ENCODE measurements at places on chromosomes 11 and 22.

DNA sequence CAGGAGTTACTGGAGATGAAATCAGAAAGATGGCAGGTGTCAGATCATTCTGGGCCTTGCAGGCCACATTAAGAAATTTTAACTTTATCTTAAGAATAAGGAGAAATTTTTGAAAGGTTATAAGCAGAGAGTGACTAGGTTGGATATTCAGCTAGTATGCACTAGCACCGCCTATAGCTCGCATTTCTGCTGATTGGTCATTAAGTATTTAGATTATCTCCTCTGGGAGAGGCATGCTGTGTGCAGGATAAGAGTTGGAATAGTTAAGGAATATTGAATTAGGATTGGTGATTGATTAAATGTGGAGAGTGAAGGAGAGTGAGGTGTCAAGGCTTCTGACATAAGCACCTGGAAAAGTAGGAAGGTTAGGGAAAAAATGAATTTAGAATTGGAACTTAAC is 100.6 kb downstream of the STIM1 start:
- DNase-seq, result no peak

DNA sequence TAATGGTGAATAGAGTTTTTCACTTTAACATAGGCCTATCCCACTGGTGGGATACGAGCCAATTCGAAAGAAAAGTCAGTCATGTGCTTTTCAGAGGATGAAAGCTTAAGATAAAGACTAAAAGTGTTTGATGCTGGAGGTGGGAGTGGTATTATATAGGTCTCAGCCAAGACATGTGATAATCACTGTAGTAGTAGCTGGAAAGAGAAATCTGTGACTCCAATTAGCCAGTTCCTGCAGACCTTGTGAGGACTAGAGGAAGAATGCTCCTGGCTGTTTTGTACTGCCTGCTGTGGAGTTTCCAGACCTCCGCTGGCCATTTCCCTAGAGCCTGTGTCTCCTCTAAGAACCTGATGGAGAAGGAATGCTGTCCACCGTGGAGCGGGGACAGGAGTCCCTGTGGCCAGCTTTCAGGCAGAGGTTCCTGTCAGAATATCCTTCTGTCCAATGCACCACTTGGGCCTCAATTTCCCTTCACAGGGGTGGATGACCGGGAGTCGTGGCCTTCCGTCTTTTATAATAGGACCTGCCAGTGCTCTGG is at the start of gene TYR:
Gene TYR (plus strand): TSS at position 185 of the 541 bp plus-strand sequence. CDS start 79 bp downstream, at position 264.
- no peak for DNase-seq

DNA sequence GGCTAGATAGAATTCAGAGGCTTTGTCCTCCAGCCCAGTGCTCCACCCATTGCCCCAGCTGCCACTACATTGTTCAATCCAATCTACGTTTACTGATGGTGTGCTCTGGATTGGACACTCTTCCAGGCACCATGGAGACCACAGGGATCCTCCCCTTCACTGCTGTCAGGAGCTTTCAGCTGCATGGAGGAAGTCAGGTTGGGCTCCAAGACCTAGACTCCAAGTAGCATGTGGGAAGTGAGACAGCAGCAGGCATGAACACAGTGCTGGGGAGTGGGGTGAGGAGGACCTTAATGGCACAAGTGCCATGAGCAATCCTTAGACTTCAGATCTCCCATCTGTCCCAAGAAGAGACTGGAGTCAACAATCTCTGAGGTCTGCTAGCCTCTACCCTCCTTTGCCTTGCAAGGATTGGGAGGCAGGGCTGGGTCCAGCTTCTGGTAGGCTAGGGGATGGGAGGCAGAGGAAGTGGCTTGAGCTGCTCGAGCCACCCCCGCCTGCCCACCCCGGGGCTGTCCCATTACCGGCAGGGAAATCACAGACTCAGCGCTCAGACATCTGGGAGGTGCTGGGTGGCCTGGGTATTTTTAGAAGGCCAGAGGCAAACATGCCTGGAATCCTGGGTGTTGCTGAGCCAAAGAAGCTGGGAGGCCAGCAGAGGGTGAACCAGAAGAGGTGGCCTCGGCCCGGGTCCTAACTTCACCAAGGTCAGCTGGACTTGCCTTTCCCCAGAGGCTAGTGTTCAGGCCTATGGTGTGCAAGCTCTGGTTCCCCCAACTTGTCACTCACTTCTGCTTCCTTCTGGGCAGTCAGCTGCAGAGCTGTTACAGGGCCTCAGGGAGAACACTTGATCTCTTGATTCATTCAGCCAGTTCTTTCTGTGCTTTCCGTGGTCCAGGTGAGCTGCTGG is 15.2 kb upstream of the FCHSD2 start:
- DNase-seq, result no peak

DNA sequence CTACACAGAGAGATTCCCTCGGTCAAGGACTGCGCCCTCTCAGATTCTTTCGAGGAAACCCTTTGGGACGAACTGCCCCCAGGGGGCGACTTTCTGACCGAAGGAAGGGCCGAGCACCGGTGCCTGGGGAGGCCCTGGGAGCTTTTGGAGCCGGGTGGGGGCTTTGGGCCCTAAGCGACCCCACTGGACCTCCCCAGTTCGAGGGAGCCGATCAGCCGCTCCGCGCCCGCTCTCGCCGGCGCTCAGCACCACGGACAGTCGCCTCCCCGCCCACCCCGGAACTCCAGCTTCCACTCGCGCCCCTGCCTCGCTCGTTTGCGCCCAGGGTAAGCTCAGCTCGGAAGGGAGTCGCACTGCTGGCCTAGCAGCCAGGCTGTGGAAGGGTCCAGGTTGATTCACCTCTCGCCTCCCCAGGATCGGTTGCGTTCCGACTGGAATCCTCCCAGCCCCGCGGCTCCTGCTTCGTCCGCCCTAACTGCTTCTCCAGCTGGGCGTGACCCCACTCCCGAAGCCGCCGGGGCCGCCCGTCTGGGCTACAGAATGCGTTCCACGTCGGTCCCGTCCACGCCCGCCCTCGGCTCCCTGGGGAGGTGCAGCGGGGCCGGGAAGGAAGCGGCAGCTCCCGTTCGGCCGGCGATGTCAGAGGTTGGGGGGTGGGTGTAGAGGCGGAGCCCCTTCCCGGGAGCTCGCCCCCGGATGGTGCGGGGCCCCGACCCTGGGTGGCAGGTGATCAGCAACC is 428 bp downstream of the SCN3B start:
- no peak for DNase-seq

GRCh38 chr22:45564349-45565030 is 61.8 kb downstream of the FBLN1 start:
- no peak for DNase-seq

- peak; percentile 21 for DNase-seq
Measured at GRCh38 chr22:40728731-40729189, 49.5 kb downstream of the MCHR1 start.

GRCh38 chr11:47148903-47149531 is 27.7 kb downstream of the ARFGAP2 start:
- DNase-seq, result no peak

DNA sequence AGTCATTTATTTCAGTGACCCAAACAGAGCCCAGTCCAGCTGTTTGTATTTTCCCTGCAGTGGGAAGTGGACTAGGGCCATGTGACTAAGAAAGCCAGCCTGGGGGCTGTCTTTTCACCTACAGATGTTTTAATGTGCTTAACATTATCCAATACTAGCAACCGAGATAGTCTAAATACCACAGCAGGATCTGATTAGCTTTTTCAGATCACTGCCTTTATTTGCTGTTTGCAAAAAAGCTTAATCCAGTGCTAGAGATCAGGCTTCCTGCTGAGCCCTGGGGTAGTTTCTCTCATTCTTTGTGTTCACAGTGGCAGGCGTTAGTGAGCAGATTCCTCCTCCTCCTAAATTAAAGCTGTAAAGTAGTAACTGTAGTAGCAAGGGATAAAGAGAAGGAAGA is 35.0 kb downstream of the ZC3H12C start:
- no peak for DNase-seq

DNA sequence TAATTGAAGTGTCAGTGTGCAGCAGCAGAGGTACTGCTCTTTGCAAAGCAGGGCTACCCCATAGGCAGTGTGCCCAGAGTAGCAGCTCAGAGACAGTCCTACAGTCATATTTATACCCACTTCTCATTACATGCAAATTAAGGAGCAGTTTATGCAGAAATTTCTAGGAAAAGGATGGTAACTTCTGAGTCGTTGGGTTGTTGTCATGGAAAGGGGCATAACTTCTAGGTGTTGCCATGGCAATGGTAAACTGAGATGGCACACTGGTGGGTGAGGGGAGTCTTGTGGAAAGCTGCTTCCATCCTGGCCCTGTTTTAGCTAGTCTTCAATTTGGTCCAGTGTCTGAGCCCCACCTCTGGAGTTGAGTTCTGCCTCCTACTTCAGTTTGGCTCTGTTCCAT is 77.4 kb downstream of the MN1 start:
- no peak for DNase-seq

DNA sequence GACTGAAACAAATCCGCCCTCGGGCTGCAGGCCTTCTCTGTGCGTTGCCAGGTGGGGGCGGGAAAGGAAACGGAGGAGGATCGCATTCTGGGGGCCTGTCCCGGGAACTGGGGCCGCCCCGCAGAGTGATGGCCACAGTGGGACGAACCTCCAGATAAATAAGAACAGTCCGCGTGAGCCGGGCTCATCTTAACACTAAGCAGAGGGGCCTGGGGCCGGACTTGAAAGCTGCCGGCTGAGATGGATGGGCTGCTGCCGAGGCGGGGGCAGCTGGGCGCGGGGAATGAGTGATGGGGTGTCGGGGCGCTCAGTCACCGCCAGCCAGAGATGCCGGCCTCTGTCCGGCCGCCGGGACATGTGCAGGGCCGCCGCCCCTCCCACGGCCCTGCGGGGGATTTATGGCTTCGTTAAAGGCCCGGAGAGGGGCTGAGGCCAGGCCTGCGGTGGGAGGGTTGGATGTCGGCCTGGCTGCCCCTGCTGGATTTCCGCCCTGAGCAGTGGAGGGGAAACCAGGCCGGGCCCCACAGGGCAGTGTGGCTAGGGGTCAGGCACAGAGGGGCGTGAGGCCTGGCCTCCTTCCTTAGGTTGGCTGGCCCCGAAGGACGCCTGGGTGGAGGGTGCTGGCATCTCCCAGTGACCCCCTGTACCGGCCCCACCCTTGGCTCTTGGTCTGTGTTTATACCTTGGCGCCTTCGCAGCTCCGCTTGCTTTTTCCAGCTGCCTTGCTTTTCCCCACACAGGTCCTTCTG is 45.3 kb upstream of the CD82 start:
- no peak for DNase-seq

DNA sequence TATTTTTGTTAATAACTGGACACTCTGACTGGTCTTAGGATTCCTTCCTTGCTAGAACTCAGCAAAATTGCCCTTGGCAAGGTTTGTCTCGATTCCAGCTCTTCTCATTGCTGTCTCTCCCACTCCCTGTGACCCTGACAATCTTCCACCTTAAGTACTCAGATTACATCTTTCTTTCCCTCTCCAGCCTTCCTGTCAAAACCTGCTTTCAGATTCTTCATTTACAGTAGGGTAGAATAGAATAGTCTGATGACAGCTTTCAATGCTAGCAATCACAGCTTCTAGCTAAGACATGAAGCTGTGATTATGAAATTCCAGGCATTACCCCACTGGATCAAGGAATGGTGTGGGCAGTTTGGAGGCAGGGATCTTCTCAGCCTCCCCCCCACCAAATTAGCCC is 39.2 kb upstream of the LMO2 start:
- no peak for DNase-seq

DNA sequence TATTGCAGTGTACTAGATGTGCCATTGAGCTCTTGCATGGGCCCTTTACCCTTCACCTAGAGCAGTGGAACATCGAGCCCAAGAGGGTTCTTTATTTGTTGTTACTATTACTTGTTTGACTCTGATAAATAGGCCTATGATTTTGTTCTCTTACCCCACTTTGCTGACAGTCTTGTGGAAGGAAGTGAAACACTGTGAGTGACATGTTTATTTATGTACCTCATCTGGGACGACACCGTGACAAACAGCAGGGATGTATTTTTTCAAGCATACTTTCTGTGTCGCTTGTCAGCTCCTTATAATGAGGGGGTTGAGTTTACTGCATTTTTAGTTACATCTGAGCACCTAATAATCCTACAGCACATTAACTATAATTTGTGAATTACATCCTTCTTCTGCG is 1010.3 kb upstream of the TENM4 start:
- no peak for DNase-seq

GRCh38 chr11:104073950-104074705 is 37.7 kb downstream of the DDI1 start:
- DNase-seq, result no peak

All from stimulated activated CD8-positive, alpha-beta memory T cell treated with anti-CD3 and anti-CD28 coated beads, Interleukin-15, amount 100 ng/mL, for 1 hour (primary cell).